ENCODE measurements at places on chromosomes 4 and X.

DNA sequence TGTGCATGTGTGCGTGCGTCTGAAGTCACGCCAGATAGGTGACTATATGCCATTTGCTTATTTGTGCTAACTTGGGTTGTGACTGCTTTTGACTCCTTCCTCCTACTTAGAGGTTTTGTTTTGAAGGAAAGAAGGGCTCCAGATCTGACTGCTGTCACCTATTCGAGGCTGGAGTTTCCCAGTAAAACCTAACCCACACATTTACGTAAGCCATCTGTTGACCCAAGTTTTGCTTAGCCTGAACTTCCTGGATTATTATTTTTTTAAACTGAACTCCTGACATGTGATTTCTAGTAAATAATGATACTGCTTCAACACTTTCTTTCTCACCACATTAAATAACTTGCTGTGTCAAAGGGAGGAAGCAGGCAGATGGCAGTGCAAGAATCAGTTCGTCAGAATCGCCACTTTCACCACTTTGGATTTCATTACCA lies 41.5 kb downstream of the DTHD1 start:
- DNase-seq: no peak

DNA sequence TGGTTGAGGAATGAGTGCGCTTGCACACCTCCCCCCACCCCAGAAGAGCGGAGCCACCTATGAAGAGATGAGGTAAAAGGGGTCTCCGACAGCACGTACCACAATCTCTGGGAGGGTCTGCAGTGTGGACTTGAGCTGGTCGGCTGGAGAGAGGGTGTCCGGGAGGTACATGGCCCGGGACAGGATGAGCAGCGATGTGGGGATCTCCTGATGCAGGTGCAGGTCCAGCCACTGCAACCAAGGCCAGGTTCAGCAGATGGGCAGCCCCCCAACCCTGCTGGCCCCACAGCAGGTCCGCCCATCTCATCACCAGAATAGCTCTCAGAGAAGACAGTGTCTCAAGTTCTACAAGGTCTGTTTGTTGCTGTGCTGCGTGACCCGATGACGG lies 30.4 kb downstream of the FGFR3 start:
- DNase-seq: no peak

DNA sequence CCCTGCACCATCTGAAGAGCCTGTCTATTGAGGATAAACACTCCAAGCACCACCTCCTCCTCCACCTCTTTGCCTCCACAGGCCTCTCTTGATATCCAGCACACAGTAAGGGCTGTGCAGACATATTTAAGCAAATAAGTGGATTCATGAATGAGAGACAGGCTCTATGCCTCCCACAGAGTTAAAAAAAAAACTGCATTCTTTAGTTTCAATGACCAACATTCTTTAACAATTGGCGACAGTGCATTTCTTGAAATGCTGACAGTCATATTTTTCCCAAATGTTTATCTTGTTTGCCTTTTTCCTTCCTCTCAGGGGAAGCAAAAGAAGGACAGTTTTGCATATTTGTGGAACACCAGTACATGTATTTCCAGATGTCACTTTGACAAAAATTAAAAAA lies 38.6 kb downstream of the MXRA5 start:
- DNase-seq: no peak

GRCh38 chr4:38456096-38456495 lies 207.9 kb upstream of the KLF3 start:
- DNase-seq: no peak

- no peak for DNase-seq
These were observed 191.3 kb downstream of the SMIM20 start for GRCh38 chr4:26105337-26105736.

Data from activated T-helper 1 cell treated with anti-CD3 and anti-CD28 coated beads, Interleukin-2, amount 50 U/mL, for 16 hours (primary cell).